NCI-H187 treated with DMSO at 0.1 percent for 48 hours (cell line): ENCODE measurements at places on chromosomes 13 and 19.

DNA sequence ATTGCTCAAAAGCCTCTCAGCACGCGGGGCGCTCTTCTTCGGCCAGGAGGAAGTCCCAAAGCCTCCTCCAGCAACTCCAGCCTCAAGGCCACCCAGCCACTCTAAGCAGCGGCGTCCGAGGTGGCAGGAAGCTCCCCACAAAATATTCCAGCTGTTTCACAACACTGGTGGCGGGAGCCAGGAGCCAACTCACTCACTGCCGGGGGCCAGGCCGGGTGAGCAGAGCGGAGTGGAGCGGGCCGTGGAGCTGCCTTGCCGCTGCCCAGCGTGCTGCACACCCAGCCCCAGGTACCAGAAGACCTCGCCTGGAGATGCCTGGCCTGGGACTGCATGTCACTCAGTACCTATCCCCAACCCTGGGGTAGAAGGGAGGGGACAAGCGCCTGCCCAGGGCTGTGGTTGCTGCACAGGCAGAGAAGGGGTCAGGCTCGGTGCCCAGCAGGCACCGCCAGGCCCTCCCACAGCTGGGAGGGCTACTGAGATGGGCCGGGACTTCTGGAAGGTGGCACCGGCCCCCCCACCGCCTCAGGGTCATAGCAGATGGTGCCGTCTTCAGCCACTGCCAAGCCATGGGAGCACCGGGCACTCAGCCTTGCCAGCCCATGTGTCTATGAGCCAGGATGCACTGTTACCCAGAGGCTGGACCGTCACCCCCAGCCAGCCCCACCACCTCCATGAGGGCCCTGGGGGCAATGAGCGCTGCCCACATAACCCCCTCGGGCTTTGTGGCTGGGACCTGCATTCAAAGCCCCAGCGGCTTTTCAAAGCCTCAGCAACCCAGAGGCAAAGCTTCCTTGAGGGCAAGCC, 59.2 kb downstream of the MLLT1 start:
- DNase-seq: no peak

DNA sequence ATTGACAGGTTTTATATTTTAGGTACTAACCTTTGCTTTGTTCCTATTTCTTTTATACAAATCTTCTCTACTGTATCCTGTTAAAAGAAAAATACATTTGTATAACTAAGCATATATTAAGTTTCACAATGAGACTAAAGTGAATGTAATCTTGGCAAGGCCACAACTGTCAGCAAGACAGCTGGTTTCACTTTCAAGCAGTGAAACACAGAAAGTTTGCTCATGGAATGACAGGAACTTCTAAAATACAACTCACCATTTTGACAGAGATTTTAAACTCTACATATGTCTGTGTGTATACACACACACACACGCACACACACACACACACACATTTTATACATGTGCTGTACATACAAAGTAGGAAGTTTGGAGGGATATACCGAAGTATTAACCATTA, 53.3 kb downstream of the PARP4 start:
- DNase-seq: no peak

DNA sequence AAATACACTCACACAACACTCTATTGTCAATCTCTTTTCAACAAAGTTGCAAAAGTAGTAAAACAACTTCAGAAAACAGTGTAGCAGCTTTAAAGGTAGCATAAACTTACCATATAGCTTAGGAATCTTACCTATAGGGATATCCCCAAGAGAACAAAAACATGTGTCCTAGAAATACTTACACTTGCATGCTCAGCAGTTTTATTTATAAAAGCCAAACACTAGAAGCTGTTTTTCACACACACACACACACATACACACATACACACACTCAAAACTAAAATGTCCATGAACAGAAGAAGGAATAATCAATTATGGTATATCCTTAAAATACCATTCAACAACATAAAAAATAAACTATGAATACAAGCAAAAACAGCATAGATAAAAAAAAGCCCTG, 11.7 kb downstream of the ZNF773 start:
- DNase-seq: no peak

GRCh38 chr13:75151081-75151643, 330.8 kb downstream of the TBC1D4 start:
- no peak for DNase-seq

DNA sequence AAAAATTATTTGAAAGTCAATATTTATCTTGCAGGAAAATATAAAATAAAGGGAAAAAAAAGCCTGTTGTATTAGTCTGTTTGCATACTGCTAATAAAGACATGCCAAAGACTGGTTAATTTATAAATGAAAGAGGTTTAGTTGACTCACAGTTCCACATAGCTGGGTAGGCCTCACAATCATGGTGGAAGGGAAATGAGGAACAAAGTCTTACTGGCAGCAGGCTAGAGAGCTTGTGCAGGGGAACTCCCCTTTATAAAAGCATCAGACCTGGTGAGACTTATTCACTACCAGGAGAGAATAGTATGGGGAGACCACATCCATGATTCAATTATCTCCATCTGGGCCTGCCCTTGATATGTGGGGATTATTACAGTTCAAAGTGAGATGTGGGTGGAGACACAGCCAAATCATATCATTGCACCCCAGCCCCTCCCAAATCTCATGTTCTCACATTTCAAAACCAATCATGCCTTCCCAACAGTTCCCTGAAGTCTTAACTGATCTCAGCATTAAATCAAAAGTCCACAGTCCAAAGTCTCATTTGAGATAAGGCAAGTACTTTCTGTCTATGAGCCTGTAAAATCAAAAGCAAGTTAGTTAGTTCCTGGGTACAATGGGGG, 1416.5 kb upstream of the SPRY2 start:
- no peak for DNase-seq

DNA sequence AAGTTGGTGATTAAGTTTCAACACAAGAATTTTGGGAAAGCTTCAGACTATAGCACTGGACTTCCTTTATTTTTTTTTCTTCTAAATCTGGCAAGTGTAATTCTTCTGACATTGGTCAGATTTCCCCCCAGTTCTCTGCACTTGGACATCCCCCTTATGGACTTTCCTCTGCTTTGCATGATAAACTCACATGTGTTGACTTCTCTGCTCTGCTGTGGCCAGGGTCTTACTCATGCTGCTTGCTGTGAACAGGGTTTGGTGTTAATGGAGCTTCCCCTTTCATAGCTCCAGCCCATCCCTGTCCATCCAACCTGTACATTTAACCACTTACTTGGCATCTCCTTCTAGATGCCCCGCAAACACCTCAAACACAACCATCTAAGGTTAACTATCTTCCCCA, 70.5 kb upstream of the SPATA13 start:
- DNase-seq: no peak

- DNase-seq: no peak
Observed at GRCh38 chr13:64127856-64128255, 2712.2 kb upstream of the PCDH20 start.

DNA sequence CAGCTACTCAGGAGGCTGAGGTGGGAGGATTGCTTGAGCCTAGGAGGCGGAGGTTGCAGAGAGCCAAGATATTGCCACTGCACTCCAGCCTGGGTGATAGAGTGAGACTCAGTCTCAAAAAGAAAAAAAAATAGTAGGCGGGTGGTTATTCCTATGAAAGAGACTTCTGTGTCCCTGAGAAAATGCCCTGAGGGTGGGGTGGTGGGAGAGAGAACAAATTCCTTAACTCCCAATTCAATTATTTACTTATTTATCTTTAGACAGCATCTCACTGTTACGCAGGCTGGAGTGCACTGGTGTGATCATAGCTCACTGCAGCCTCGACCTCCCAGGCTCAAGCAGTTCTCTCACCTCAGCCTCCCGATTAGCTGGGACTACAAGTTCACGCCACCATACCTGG, 10.3 kb upstream of the EEF2 start:
- no peak for DNase-seq

- no peak for DNase-seq
Observed at GRCh38 chr19:31533114-31533513, 183.9 kb upstream of the TSHZ3 start.

DNA sequence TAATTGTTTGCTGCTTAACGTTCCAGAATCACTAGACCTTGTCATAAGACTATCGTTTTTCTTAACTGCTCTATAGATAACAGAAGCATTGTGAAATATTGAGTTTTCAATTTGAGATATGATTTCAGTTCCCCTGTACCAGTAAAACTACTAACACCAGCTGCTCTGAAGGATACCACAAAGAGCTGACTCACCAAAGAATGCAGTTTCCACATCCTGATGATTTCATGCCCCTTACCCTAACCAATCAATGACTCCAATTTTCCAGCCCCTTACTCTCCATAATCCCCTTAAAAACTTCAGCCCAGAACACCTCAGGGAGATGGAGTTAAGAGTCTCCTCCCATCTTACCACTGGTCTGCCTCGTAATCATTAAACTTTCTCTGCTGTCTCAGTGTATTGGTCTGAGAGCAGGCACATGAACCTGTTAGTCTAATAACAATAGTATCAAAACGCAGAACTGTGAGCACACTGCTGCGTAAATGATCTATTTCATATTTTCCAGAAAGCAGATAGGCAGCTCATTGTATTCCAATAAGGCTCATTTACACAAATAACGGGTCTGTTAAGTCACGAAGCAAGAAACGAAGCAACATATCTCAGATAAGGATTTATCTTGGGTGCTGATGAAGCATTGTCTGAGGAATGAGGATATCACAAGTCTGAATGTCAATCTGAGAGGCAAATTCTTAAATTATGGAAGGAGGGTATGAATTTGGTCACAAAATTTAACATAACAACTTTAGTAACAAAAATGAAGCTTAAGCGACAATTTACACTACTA, 14.1 kb upstream of the CCNA1 start:
- no peak for DNase-seq
